ENCODE measurements at places on chromosomes 7 and 10.
A peak's percentile ranks its signal among the peaks of the same experiment; 100 is the strongest.

GRCh38 chr10:5500162-5500670, 846 bp upstream of the CALML5 start:
- DNase-seq: no peak

DNA sequence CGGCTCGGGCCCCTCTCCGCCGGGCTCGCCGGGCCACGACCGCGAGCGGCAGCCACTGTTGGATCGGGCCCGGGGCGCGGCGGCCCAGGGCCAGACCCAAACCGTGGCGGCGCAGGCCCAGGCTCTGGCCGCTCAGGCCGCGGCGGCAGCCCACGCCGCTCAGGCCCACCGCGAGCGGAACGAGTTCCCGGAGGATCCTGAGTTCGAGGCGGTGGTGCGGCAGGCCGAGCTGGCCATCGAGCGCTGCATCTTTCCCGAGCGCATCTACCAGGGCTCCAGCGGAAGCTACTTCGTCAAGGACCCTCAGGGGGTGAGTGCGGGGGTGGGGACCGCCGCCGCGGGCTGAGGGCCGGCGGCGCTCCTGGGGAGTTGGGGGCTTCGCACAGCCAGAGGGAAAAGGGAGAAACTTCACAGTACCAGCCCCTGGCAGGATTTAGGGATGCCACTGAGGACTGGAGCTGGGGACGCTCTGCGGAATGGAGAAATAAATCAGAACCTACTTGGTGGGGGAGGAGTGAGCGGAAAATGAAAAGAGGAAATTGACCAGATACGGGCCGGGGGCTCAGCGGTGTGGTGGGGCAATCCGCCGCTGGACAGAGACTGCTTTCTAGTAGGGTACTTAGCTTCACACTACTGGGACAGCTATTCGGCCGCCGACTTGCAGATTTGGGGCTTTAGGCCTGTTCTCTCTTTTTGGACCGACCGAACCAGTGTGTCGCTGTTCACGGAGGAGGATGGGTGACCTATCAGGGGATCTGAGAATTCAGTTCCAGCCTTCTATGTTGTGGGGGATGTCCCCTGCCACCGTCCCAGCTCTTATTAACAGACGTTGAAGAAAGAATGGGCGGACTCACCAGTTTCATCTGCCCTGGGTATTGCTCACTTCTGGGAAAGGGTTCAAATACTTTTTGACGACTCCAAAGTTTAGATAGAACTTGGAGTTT, 669 bp downstream of the PI4K2A start:
- DNase-seq: peak; percentile 60

GRCh38 chr10:127534074-127534473, 15.0 kb upstream of the NPS start:
- DNase-seq: no peak

DNA sequence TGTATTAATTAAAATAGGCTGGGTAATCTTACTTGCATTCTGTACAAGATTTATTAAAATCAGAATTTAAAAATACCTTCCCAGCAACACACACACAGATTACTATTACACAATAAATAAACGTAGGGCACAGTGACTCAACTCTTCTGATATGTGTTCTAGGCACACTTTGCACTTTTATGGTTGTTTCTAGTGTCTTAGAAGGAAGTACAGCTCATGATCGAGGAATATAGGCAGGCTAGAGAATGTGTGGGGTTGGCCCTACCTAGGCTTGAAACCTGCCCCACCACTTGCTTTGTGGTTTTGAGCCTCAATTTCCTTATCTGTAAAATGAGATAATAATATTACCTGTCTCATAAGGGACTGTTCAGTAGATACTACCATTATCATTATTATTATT, 30.5 kb downstream of the ARMC3 start:
- no peak for DNase-seq

DNA sequence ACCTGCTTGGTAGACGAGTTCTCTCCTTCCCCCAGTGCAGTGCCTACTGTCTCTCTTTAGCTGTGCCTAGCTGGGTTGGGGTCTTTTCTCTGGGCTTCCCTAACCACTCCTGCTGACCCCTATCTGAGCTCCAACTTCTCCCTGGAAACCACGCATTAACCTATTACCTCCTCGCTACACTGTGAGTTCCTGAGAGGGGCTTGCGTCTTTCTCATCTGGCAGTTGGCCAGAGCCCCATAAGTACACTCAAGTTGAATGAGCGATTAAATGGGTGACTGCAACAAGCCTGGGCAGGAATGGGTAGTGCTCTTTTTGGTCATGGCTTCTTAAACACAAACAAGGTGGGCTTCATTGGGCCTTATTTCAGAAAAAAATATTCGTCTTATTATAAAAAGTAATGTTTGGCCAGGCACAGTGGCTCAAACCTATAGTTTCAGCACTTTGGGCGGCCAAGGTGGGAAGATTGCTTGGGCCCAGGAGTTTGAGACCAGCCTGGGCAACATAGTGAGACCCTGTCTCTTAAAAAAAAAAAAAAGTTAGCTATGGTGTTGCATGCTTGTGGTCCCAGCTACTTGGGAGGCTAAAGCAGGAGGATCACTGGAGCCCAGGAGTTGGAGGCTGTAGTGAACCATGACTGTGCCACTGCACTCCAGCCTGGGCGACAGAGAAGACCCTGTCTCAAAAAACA, 41.4 kb downstream of the SYPL1 start:
- DNase-seq: no peak

GRCh38 chr10:78925800-78926319, 142.9 kb upstream of the ZMIZ1 start:
- DNase-seq: peak; percentile 99

- peak; percentile 81 for DNase-seq
These were observed 4.6 kb downstream of the NKX2-3 start for GRCh38 chr10:99537086-99537988.

GRCh38 chr7:29563590-29564495, at the start of gene PRR15:
Gene PRR15, plus strand, starts transcription at chr7:29563835. Its CDS starts 2,495 bp downstream, at chr7:29566330.
- DNase-seq: peak; percentile 31

- DNase-seq: no peak
These were observed 24.7 kb upstream of the FEZF1 start for GRCh38 chr7:122329145-122329802.

DNA sequence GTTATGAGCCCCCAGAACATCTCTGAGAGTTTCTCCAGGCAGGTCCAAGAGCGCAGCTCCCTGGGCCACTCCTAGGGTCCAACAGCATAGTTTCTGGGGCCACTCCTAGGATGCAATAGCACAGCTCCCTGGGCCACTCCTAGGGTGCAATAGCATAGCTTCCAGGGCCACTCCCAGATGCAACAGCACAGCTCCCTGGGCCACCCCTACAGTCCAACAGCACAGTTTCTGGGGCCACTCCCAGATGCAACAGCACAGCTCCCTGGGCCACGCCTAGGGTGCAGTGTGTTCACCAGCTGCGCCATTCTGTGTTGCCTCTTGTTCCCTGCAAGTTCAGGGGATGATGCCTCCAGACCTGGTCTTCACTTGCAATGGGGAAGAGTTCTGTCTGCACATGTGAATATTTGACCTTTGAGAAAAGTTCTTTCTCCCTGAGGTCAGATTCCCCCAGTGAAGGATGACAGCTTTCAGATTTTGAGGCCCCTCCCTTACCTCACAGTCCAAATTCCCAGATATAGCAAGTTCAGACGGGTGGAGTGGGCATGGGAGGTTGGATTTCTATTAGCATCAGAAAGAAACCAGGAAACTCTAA, 43.0 kb upstream of the LEP start:
- no peak for DNase-seq

GRCh38 chr7:781186-781849, 51.0 kb upstream of the SUN1 start:
- DNase-seq: no peak

DNA sequence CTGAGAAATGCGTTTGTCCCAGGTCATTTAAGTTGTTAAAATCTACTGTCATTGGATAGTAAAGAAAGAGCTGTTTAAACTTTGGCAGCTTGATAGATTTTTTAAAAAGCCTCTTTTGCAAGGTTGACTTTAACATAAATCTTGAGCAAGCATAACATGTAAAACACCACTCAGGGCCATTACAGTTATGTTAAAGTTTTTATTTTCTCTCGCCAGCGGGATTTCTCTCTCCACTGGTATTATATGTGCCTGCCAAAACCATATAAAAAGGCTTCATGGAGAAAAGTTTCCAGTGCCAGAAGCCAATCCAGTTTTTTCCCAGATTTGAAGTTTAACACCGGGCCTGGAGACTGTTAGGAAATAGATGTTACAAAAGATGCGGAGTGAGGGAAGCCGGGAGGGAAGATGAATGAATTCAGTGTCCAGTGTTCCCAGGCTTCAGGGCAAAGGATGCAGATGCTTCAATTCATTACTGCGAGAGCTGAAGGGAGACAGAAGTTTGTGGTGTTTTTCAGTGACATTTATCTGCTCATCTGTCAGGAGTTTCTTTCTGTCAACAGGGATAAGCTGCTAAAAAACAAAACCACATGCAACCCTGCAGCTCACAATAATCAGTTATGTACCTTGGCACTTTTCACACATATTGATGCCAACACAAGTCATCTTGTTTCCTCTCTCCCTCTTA, 155.5 kb downstream of the SPAG6 start:
- no peak for DNase-seq

GRCh38 chr7:17405786-17406185, 107.3 kb downstream of the AHR start:
- DNase-seq: peak; percentile 93
